Kidney tubule cell (primary cell): ENCODE measurements at places on chromosomes 3 and 15.

DNA sequence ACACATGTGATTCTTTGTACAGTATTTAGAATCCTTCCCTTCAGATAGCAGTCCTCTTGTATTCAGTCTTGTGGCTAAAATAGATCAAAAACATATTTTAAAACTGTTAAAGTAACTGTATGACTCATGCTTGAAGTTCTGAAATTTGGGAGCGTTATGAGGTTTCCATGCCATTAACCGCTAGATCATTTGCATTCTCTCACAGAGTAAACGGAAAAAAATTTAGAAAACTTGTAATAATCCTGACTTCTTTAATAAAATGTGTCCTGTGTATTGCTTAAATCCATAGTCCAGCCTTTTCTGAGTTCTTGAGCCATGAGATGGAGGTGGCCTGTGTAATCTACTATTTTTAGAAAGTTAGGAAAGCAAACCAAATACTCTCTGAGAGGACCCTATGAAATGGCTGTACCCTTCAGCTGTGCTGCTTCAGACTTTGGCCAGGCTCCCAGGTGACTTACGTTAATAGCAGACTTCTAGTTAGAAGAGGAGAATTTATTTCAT is 33.8 kb downstream of the MBNL1 start:
- DNase-seq: peak; percentile 36

DNA sequence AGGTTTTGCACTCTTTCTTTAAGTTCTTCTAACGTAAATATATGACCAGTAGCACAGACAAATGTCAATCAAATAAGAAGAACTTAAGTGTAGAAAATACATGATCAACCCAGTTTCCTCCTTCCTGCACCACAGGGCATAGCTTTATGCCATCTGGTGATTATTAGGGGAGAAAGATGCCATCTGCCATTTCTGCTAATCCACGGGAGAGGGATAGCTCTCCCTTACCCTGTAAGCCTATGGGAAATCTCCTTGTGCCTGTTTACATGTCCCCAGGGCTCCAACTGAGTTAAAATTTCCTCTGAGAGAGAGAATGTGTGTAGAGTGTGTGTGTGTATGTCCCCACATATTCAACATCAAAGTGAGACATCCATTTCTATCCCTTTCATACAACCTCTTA is 135.9 kb downstream of the RSL24D1 start:
- DNase-seq: no peak

- no peak for DNase-seq
Measured at GRCh38 chr15:92100301-92100700, 246.8 kb downstream of the SLCO3A1 start.

GRCh38 chr3:194485468-194485880 is 1.3 kb downstream of the ATP13A3 start:
- peak; percentile 72 for DNase-seq

- no peak for DNase-seq
Measured at GRCh38 chr15:78307976-78308375, 8.6 kb upstream of the SKIC8 start.

DNA sequence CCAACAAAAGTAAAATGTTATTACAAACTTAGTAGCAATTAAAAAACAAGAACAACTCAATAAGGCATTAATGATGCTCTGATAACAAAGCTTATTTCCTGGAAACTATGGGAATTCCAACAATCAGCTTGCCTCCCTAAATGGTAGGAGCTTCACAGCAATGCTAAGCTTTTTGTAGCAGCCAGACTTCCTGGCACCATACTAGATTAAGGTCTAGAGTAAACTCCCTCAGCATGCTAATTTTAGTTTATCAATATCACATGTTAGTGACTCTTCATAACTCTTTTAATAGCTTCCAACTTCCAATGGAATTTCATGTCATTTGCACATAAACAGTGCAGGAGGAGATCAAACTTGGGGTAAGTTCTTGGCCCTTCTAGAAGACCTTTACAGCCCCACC is 782.0 kb downstream of the MCTP2 start:
- no peak for DNase-seq

DNA sequence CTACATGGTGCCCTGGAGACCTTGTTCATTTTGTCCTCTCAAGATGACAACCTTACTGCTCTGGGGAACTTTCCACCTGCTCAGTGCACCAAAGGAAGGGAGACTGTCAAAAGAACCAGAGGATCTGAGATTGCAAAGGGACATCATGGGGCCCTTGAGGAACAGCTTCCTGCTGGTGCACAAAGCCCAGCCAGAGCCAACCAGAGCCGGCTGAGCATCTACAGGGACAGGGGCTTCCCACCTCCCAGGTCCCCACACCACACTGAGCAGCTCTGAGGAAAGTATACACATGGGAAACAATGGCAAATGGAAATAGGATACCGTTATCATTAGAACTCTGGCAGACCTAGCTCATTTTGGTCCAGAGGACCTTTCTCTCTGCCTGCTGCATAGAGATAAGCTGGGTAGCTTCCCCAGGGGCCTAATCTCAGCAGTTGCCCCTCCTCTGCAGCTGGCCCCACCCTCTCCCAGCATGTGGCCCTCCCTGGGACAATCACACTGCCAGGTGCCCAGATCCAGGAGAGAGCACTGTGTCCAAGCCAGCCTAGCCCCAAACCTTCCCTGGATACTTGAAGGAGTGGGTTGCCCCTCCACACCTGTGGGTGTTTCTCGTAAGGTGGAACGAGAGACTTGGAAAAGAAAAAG is 123.4 kb upstream of the PRR20G start:
- DNase-seq: no peak

GRCh38 chr3:130839813-130840212 is 54.1 kb upstream of the ATP2C1 start:
- DNase-seq: no peak

DNA sequence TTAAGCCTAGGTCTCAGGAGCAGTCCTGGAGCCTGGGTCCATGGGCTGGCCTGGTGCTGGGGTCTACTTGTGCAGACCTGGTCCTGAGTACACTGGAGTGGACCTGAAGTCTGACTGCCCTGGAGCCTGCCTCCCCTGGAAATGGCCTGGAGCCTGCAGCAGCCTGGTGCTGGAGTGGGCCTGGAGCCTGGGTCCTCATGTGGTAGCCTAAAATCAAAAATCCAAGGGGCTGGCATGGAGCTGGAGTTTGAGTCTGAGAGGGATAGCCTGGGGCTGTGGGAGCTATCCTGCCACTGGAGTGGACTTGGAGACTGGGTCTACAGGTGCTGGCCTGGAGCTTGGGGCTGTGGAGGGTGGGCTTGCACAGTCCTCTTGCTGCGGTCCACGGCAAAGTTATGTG is 15.0 kb downstream of the FAM227B start:
- DNase-seq: no peak

DNA sequence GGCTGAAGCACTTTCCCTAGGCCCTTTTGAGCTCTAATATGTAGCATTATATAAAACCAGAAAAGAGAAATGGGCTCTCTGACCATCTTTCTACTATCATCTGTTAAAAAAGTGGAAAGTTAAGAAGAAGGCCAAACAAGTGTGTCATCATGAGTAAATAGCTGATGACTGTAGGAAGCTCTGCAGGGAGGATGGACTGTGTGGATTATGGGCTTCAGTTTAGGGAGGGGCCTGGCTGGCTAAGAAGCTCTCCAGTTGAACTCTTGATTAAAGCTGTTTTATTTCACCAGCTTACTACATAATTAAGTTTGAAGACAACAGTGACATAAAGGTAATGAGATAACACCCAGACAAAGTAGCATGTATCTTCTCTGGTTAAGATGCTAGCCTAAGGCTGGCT is 30.6 kb downstream of the INTS14 start:
- peak; percentile 57 for DNase-seq

DNA sequence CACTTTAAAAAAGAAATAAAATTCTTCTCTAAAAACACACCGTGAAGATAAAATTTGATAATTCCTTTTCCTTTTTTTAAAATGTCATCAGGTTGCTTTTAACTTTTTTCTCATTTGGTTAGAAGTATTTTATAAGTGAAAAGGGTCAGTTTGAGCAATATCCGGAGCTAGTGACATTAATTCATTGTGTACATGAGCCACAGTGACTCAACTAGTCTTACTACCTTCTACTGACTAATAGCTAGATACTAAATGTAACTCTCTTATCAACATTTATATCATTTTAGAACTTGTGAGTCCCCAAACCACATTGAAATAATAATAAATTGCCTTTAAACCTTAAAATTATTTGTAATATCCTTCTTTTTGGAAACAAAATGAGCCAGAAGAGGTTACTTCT is 101.2 kb upstream of the ZBTB20 start:
- DNase-seq: no peak

- DNase-seq: peak; percentile 46
Measured at GRCh38 chr3:30221619-30222018, 384.8 kb upstream of the TGFBR2 start.

DNA sequence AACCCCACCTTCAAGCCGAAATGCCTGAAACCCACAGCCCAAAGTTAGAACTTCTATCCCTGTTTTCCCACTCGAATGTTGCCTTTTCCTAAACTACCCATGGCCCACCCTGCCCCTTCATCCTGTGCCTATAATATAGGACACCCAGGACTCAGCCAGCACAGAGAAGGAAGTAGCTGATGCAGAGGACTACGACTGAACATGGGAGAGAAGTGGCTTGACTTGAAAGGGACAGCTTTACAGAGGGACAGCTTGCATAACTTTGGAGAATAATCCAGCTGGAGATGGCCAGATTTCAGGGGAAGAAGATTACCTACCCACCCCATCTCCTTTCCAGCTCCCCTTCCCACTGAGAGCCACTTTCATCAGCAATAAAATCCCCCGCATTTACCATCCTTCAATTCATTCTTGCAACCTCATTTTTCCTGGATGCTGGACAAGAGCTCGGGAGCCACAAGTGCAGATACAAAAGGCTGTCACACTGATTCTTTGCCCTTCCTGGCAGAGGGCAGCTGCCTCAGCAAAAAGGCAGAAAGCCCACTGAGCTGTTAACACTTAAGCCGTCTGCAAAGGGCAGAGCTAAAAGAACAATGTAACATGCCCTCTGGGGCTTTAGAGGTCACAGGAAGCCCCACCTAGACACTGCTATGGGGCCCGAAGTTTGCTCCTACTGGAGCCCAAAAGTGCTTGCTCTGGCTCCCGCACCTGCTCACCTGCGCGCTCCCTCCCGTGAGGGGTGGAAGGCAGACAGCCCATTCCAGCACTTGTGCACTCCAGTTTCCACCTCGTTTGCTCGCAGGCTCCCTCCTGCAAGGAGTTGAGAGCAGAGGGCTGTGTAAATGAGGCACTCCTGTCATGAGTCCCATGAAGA is 224.0 kb downstream of the TBC1D5 start:
- DNase-seq: no peak
